ENCODE measurements at places on chromosomes 3 and 15. TPM values are rescaled to one million over a fixed set of nuclear protein-coding genes. Genes with fewer than 3 reads are reported as not detected.

DNA sequence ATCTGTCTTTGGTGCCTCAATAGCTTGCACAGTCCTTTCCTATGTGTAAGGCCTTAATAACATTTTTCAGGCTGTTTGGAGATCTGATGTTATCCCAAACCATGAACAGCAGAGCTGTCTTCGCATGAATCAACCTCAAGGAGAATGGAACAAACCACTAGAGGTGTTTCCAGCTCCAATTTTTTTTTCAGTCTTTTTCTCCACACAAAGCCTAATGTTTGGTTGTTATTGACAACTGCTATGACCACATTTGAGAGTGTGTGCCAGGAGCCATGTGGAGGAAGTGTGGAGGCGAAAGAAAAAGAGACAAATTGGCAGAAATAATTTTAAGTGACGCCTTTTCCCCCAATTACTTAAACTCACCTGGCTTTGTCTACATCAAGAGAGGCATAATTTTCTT is 38.7 kb downstream of the RTP4 start:
- peaks cover 9% of the 10 kb centered on the region for H3K4me1 ChIP-seq
- DNase-seq: no peak
- no peaks in the 10 kb centered on the region for H3K36me3 ChIP-seq
- H3K27me3 ChIP-seq: peaks cover 14% of the 10 kb centered on the region
- H3K4me3 ChIP-seq: no peak overlapping the region

- DNase-seq: no peak
- no peak overlapping the region for H3K4me3 ChIP-seq
- no peaks in the 10 kb centered on the region for H3K4me1 ChIP-seq
- H3K27ac ChIP-seq: no peak overlapping the region
- no peaks in the 10 kb centered on the region for H3K36me3 ChIP-seq
These were observed 146.1 kb upstream of the ATP2B2 start for GRCh38 chr3:10651506-10651905.

DNA sequence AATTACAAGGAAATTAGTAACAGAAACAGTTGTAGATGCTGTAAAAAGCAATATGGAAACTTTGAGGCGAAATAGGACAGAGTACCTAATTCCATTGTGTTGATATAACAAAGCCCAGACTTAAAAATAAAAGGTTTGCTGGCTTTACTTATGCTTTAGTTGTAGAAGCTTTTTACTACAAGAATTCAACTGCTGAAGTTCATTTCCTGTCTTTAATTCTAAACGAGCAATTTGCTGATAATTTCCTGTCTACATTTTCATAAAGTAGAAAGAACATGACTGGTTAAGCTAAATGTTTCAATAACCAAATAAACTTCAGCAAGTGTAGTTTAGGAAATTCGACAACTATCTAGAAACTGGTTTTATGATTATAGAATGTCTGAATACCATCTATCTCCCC is 423.8 kb downstream of the MECOM start:
- no peaks in the 10 kb centered on the region for H3K36me3 ChIP-seq
- DNase-seq: no peak
- peaks cover 21% of the 10 kb centered on the region for H3K4me1 ChIP-seq
- H3K4me3 ChIP-seq: no peak overlapping the region
- H3K27me3 ChIP-seq: no peaks in the 10 kb centered on the region

DNAJA4 gene
- not detected for total RNA-seq

DNA sequence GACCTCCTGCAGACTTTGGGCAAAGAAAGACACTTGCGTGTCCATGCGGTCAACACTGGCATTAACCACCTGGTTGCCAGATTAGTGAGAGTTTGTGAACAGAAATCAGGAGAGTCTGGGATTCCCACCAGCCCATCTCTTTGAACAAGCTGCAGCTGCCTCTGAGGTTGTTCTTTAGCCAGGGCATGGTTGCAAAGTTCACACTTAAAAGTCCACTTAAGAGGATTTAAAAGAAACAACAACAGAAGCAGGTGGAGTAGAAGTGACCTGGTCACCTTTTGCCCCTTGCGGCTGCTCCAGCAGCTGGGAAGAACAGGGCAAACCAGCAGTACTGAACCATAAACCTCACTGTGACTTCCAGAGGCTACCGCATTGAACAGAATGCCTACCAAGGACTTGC is 97.3 kb downstream of the FOXB1 start:
- peaks cover 4% of the 10 kb centered on the region for H3K4me1 ChIP-seq
- H3K27me3 ChIP-seq: no peaks in the 10 kb centered on the region
- DNase-seq: no peak
- no peak overlapping the region for H3K4me3 ChIP-seq
- H3K36me3 ChIP-seq: no peaks in the 10 kb centered on the region

RAB8B gene
- 11.7 TPM for total RNA-seq

- peak overlapping the region; percentile 59 for H3K27ac ChIP-seq
- H3K27me3 ChIP-seq: no peaks in the 10 kb centered on the region
- H3K4me3 ChIP-seq: no peak overlapping the region
- H3K4me1 ChIP-seq: peaks cover 31% of the 10 kb centered on the region
These were observed 58.5 kb upstream of the PLXNA1 start for GRCh38 chr3:126924458-126924857.

VGLL3 gene
- total RNA-seq: 6.3 TPM

LYZL4 gene
- not detected for total RNA-seq

DNA sequence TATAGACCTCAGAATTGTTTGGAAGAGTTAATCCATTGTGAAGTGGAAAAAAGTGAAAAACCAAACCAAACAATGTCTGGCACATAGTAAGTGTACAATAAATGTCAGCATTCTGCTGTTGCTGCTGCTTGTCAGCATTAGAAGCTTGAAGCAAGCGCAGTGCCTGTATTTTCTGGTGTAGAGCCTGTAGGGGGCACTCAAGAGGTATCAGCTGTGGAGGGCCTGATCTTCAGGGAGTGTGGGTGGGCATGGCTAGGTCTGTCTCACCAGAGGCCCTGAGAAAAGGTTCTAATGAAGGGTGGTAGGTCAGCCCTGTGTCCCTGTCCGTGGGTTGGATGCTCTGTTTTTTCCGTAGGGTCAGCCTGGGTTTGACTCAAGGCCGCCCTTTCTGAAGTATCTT is 3.6 kb downstream of the ADAMTSL3 start:
- no peaks in the 10 kb centered on the region for H3K36me3 ChIP-seq
- DNase-seq: no peak
- H3K27me3 ChIP-seq: no peaks in the 10 kb centered on the region

DNA sequence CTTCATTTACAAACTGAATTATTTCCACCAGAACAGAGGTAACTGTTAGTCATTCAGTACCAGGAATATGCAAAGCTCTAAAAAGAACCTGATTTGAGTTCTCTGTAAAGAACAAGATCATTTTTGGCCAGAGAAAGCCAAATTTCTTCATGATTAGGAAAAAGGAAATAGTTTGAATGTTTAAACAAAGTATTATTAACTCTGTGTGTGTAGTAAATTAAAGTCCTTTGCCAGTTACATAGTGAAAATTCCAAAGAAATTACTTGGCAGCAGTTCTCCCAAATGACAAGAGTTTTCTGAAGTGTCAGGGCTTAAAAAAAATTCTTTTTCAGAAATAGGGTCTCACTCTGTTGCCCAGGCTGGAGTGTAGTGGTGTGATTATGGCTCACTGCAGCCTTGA is 24.5 kb downstream of the QTRT2 start:
- H3K27me3 ChIP-seq: no peaks in the 10 kb centered on the region
- peaks cover 83% of the 10 kb centered on the region for H3K36me3 ChIP-seq
- no peaks in the 10 kb centered on the region for H3K4me1 ChIP-seq
- H3K27ac ChIP-seq: no peak overlapping the region
- DNase-seq: no peak

- peaks cover 5% of the 10 kb centered on the region for H3K4me1 ChIP-seq
- H3K4me3 ChIP-seq: no peak overlapping the region
- DNase-seq: no peak
- H3K36me3 ChIP-seq: no peaks in the 10 kb centered on the region
These were observed 922 bp downstream of the ADPRH start for GRCh38 chr3:119580067-119580760.

DNA sequence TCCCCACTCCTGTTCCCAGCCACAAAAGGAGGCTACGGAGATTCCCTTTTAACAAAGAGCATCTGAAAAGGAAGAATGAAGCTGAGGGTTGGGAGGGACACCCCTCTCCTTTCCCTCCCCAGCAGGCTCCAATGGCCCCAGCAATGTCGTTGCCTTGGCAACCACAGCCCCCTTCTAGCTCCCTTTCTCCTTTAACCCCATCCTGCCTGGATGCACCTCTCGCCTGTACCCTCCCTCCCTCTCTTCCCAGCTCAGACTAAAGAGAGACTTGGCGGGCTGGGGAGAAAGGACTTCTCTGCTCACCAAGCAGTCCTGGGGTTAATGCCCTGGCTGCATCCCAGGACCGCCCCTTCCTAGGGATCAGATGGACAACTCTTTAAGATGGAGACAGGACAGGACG is 7.1 kb upstream of the RPL29 start:
- DNase-seq: no peak
- H3K36me3 ChIP-seq: no peaks in the 10 kb centered on the region
- peaks cover 7% of the 10 kb centered on the region for H3K4me1 ChIP-seq
- no peaks in the 10 kb centered on the region for H3K27me3 ChIP-seq

DNA sequence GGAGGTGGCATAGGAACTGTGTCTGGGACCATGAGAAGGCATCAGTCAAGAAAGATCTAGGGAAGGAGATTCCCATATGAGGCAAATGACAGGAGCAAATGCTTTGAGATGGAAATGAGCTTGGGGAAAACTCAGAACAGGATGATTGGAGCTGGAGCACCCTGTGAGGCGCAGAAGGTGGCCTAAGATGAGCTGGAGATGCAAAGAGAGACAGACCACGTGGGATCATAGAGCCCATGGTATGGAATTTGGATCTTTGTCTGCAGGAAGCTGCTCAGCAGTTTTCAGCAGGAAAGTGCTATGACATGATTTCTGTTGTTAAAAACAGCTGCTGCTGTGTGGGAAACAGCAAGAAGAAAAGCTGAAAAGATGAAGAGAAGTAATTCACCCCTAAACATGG is 310.6 kb downstream of the MAGI1 start:
- no peak overlapping the region for H3K27ac ChIP-seq
- DNase-seq: no peak
- H3K4me1 ChIP-seq: no peaks in the 10 kb centered on the region
- no peaks in the 10 kb centered on the region for H3K36me3 ChIP-seq
- no peaks in the 10 kb centered on the region for H3K27me3 ChIP-seq

GOLGA8J gene
- total RNA-seq: not detected

GRCh38 chr3:50161320-50161719 is 6.2 kb downstream of the SEMA3F start:
- H3K36me3 ChIP-seq: peaks cover 35% of the 10 kb centered on the region
- peak; percentile 71 for DNase-seq
- peaks cover 84% of the 10 kb centered on the region for H3K4me1 ChIP-seq
- H3K4me3 ChIP-seq: peak overlapping the region; percentile 9
- H3K27ac ChIP-seq: peak overlapping the region; percentile 41

GRCh38 chr3:45259133-45259532 is 33.0 kb upstream of the TMEM158 start:
- peaks cover 28% of the 10 kb centered on the region for H3K27me3 ChIP-seq
- DNase-seq: no peak
- H3K36me3 ChIP-seq: no peaks in the 10 kb centered on the region
- H3K4me1 ChIP-seq: no peaks in the 10 kb centered on the region

DNA sequence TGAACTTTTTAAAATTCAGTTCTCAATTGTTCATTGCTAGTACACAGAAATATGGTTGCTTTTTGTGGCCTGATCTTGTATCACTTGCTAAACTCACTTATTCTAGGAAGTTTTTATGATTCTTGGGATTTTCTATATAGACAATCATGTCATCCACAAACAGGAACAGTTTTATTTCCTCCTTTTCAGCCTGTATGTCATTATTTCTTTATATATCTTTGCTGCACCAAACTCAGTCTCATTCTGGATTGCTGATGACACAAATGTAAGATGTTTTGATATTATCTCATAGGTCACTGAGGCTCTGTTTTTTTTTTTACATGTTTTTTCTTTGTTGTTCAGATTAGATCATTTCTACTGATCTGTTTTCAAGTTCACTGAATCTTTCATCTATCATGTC is 71.7 kb downstream of the TTBK2 start:
- H3K36me3 ChIP-seq: peaks cover 12% of the 10 kb centered on the region
- DNase-seq: no peak
- H3K27me3 ChIP-seq: no peaks in the 10 kb centered on the region
- H3K27ac ChIP-seq: no peak overlapping the region
- no peak overlapping the region for H3K4me3 ChIP-seq

PCLAF gene
- 8.6 TPM for total RNA-seq

MFN1 gene
- total RNA-seq: 63.7 TPM

DNA sequence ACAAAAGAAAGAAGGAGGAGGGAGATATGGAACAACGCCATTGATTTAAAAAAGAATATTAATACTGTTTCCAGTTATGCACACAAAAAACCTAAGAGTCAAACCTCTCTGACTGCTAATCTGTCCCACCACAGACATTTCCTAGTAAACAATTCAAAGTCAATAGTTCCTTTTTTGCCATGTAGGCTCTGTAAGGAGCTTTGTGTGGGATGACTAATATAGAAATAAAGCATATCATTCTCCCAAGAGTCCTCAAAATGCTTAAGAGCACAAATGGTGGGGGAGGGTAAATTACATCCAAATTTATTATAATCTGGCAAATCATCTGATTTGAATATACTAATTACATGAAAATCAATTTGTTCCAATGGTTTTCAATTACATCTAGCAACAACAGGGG is 155.9 kb upstream of the CNTN4 start:
- H3K4me1 ChIP-seq: no peaks in the 10 kb centered on the region
- DNase-seq: no peak
- no peaks in the 10 kb centered on the region for H3K36me3 ChIP-seq
- H3K27me3 ChIP-seq: no peaks in the 10 kb centered on the region

FANCD2OS gene
- not detected for total RNA-seq

GRCh38 chr3:102682741-102683140 is 247.9 kb downstream of the ZPLD1 start:
- no peak overlapping the region for H3K27ac ChIP-seq
- no peaks in the 10 kb centered on the region for H3K4me1 ChIP-seq
- H3K27me3 ChIP-seq: peaks cover 100% of the 10 kb centered on the region
- no peak overlapping the region for H3K4me3 ChIP-seq

GRCh38 chr15:60626051-60626450 is 147.1 kb upstream of the ICE2 start:
- no peaks in the 10 kb centered on the region for H3K27me3 ChIP-seq
- H3K4me3 ChIP-seq: no peak overlapping the region
- no peak overlapping the region for H3K27ac ChIP-seq
- no peak for DNase-seq

GRCh38 chr3:14279626-14280061 is 101.0 kb downstream of the LSM3 start:
- no peaks in the 10 kb centered on the region for H3K36me3 ChIP-seq
- no peaks in the 10 kb centered on the region for H3K27me3 ChIP-seq
- H3K4me3 ChIP-seq: no peak overlapping the region
- no peak overlapping the region for H3K27ac ChIP-seq

FAN1 gene
- 29.8 TPM for total RNA-seq

All from MCF 10A (cell line).